ENCODE measurements at places on chromosomes 13 and 19. TPM values are rescaled to one million over a fixed set of nuclear protein-coding genes. Genes with fewer than 3 reads are reported as not detected.

GRCh38 chr19:45295873-45296272, 26.8 kb downstream of the CKM start:
- no peak for DNase-seq

DNA sequence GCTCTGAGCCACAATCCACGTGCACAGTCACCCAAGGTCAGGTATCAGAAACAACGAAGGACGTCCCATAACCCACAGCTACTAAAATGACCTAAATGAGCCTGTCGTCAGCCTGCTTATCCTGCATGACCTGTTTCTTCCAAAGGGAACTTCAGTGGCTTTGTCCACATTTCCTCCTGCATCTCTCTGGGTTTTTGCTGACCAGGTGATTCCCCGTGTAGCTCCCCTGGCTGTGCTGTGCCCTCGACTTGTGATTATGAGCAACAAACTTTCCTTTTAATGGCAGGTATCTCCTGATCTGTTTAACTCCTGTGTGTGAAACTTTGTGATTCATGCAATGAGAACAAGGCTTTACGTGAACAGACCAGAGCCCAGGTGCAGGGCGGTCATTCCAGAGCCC, 81.0 kb downstream of the PEG3 start:
- no peak for DNase-seq

The PRKD2 gene
- total RNA-seq = 12.1 TPM

DNA sequence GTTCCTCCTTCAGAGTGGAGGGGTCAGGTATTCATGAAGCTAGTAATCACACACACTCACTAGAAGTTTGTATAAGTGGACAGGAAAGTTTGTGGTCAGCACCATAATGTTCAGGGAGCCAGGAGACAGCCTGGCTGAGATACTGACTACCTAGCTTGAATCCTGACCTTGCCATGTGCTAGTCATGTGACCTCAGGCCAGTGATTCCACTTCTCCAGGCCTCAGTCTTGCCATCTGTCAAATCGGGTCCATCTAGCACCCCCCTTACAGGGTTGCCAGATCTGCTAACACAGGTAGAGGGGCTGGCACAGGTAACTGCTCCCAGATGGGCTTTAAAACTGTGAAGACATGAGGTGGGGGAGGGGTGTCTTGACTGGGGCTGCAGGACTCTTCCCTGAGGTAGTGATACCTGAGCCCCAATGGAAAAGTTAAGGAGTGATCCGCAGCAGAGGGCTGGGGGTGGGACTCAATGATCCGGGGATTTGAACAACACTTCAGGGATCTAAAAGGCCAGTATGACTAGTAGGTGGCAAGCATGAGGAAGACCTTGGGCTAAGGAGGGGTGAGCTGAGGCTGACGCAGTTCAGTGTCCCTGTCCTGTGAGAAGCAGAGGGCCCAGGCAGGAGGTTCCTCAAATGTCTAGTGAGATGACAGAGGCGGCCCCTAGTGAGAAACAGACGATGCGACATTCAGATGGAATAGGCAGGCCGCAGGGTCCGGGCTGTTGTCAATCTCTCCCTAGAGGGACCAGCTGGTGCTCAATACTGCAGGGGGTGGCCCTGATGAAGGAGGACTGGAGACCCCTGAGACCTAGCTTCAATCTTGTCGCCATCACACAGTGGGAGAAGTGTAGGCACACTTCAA, 8.5 kb downstream of the ACTMAP start:
- DNase-seq = no peak

GRCh38 chr19:33063356-33063752, 1.3 kb downstream of the RHPN2 start:
- DNase-seq = peak; percentile 36

DNA sequence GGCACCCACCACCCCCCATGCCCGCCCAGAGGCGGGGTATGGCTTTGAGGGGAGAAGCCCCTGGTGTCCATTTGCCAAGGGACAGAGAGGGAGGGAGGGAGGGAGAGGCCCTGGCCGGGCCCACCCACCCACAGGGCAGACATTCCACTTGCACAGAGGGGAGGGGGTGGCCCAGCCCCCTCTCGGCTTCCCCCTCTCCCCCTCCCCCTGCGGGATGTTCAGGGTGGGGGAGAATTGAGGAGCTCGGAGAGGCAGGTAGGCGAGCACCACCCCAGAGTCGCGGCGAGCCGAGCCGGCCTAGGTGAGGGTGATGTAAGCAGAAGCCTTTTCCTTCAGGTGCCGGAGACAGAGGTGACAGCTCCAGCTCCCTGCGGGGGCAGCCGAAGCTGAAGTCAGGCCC, 12.3 kb downstream of the DPF1 start:
- DNase-seq = no peak

DNA sequence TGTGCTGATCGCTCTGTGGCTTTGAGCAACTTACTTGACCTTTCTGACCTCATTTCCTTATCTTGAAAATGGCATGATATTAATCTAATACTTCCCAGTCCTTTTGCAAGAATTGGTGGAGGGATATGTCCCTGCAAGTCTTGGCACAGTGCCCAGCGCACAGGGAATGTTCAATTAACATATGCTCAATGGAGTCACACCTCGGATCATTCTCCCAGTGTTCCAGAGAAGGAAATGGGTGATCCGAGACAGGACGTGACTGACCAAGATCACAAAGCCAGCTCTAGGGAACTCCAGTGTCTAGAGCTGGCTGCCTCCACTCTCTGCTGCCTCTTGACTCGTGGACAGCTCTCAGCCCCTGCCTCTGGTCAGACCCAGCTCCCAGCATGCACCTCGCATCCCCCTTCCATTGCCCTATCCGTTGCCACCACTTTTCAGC, 3.6 kb downstream of the CDC42EP5 start:
- DNase-seq = peak; percentile 49

DNA sequence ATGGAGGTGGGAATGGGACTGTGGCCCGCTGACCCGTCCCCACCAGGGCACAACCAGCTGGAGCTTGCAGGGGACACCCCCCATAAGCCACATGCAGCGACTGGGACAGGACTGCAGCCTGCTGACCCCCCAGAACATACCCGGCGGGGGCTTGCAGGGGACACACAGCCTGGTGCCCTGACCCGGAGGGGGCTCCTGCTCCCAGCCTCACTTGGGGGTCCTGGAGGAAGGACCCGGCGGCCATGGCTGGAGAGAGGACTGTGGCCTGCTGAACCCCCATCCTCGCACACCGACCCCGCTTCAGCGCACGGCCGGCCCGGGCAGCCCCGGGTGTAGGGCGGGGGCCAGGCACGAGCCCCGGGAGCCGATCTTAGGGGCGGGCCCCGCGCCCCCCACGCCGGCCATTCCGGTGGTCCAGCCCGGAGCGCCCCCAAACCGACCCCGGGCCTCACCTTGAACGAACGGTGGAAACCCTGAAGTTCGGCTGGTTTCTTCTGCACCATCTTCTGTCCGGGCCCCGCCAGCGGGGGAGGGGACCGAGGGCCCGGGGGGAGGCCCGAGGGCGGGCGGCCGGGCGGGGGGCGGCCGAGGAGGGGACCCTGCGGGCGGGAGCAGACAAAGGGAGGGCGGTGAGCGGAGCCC, 574 bp downstream of the MKNK2 start:
- no peak for DNase-seq

GRCh38 chr13:99085808-99086266, 108.0 kb upstream of the DOCK9 start:
- DNase-seq = no peak

DNA sequence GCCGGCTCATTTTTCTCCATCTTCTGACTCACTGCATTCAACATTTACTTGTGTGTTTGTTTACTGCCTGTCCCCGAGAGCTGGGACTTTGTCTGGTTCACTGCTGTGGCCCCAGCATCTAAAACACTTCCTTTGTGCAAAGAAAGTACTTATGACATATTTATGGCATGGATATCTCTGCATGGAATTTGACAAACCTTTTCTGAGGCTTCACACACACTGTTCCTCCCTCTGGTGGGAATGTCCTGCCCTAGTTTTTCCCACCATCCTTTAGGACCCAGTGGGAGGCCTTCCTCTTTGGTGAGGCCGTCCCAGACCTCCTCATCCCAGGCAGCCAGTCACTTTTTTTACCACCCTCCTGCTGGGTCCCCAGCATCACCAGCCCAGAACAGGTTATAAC, 1.4 kb upstream of the SRRM5 start:
- DNase-seq = no peak

The MYBPC2 gene
- 49.8 TPM for total RNA-seq

The IRF3 gene
- total RNA-seq = 34.5 TPM

The CCL25 gene
- total RNA-seq = not detected

DNA sequence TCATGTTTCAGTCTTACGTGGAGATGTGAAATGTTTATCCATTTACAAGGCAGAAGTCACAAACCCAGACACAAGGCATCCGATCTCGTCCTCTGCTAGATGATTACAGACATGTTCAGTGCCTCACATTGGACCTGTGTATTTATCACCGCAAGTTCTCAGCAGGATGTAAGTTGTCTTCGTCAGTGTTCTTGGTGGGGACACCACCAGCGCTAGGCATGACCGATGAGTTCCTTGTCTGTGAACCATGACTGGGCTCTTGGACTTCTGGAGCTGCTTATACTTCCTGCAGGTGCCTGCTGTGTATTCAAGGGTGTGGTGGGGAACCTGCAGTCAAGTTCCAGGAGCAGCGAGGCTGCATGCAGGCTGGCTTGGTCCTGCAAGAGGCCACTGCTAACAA, 105.4 kb downstream of the URI1 start:
- no peak for DNase-seq

DNA sequence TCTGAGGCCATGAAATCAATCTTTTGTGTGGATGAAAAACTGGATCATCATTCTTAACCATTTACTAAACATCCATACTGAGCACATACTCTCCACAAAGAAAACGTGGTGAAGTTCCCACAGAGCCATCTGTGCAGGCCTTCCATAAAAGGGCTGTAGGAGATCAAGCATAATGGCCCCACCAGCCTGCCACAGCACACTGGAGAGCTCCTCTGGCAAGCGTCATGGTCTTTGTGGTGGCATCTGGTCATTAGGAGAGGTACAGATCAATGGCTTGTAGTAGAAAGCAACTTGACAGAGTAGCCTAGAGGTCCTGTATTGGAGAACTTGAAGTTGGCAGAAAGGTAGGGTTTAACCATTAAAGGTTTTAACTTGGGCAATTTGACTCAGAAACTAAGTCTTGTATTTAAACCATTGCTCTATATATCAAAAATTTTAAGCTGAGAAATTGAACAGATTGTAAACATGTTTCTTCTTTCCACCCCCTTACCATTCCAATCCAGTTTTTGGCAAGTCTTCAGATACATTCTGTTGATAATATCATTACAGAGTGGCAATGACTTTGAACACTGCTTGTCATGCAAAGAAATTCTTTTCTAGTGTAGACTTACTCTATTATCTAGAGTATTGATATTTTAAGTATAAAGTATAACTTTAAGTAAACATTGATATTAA, 128.3 kb downstream of the LMO7 start:
- no peak for DNase-seq

GRCh38 chr19:48966541-48967345, 1.6 kb downstream of the FTL start:
- no peak for DNase-seq

DNA sequence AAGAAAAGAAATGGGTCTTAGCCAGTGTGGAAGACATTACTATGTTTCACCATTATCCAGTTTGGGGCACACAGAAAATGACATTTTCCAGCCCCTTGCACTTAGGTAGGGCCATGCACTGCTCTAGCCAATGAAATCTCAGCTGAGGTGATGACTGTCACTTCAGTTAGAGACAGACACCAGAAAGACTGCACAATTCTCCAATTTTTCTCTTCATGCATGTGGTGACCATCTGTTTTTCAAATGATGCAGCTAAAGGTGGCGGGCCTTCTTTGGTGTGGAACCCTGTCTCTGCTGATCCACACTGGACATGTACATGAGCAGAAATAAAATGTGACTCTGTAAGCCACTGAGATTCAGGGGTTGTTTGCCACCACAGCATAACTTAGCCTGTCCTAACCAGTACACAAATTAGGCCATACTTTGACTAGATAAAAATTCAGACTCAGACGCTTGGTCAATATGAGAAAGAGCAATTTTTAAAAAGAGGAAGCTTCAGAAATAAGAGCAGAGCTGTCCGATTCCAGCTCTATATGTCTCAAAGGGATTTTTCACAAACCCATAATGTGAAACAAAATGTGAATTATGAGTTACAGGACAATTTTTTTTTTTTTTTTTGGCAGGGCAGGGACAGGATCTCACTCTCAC, 6.7 kb downstream of the ZNF565 start:
- DNase-seq = no peak

The FLT1 gene
- 16.1 TPM for total RNA-seq

DNA sequence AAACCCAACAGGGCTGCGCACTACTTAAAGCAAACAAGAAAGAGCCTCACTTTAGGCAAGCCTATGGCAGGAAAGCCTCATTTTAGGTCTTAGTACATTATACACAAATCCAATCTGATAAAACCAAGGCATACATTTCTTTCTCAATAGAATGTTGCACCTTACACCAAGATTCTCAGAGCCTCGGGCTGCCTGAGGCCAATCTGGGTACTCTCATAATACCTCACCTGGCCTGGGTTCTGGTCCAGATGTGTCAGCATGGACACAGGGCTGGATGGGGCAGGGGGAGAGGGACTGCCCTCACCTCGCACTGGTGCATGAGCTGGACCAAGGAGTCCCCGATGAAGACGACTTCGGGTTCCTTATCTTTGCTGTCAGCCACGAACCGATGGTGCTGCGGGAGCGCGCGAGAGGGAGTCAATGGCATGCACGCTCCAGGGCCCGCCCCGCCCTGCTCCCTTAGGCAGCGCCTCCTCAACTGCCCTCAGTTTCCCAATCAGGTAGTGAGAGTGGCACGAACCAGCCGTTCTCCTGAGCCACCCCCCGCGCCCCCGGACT, at the start of gene PRR19:
PRR19 (plus strand) TSS at position 487 of the 558 bp plus-strand sequence. CDS start 7,453 bp downstream, outside the sequence.
- DNase-seq = no peak

DNA sequence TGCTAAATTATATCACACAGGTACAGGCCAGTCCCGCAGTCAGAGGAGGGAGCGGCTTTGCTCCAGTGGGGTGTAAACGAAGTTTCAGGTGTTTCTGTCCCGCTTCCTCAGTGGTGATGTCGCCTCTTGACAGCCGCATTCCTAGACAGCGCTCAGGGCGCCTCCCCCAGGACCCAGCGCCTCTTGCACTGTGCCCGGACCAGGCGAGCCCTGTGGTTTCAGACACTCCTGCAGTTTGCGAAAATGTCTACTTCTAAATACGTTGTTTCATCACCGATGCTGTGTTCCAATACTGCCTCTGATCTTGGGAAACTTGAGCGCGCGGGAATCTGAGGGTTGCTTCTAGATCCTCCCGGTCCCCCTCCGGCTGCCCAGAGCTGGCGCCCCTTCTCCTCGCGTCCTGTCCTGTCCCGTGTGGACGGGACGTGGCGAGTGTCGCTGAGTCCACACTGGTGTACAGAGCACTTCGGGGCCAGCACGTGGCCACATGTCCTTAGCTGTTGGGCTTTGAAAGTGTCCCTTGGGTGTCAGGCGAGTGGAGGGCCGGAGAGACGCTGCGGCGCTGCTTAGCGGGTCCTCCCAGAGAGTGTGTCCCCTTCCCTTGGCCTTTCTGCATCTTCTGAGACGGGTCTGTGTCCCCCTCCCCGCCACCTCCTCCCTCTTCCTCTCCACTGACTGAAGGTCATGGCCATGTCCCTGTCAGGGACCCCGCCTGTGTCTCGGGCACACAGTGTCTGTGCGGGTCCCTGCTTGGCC, 14.6 kb upstream of the RPS15 start:
- DNase-seq = no peak
